ENCODE measurements at places on chromosomes 7 and 10. TPM values are rescaled to one million over a fixed set of nuclear protein-coding genes. Genes with fewer than 3 reads are reported as not detected.

The LRIT2 gene
- not detected for total RNA-seq

The PLEKHS1 gene
- total RNA-seq, result not detected

The HOXA5 gene
- not detected for total RNA-seq

The RBP4 gene
- total RNA-seq, result 1.1 TPM

The SORBS1 gene
- 12.7 TPM for total RNA-seq

The PTPRN2 gene
- 0.80 TPM for total RNA-seq

The NUTM2B gene
- total RNA-seq, result 0.59 TPM

DNA sequence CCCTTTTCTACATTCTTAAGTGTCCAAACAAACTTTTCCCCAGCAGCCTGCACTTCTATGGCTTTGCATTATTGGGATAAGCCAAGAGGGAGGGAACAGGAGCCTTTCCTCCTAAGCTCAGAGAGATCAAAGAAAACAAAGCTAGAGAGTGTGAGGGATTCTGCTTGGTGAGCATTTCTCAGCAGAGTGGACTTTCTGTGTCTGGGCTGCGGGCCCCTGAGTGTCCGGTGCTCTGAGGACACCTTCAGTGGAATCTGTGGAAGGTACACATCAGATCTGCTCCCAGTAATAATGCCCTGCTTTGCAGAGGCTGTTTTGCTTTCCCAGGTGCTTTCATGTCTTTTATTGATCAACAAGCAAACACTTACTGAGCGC, 50.2 kb downstream of the KCNMA1 start:
- DNase-seq, result no peak

DNA sequence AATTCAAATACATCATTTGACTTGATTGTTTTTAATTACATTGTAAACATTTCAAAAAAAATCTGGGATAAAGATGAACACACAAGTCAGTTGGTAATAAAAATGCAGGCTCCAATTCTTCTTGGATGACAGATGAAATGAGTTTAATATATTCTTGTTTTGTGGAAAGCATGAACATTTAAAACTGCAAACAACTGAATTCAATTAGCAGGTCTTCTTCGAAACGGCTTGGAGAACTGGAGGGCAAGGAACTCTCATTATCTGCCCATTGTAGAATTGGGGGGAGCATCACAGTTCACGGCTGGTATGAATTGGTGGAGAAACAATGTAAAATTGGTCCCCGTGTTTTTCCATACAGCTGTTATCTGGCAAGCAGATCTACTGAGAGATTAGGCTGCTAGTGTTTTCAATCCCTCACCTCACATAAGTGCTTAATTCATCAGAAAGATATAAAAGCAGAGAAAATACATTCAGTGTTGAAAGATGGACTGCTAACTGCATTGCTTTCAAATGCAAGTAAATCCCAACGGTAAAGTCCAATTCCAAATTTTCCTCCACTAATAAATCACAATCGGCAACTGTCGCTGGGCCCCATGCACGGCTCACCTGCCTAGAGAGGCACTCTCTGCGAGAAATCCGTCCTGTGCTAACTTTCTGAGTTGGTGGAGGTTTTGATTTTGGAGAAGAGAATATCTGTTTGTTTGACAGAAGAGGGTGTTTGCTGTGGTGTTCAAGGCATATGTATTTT, 199.5 kb downstream of the ZNF438 start:
- DNase-seq, result no peak

DNA sequence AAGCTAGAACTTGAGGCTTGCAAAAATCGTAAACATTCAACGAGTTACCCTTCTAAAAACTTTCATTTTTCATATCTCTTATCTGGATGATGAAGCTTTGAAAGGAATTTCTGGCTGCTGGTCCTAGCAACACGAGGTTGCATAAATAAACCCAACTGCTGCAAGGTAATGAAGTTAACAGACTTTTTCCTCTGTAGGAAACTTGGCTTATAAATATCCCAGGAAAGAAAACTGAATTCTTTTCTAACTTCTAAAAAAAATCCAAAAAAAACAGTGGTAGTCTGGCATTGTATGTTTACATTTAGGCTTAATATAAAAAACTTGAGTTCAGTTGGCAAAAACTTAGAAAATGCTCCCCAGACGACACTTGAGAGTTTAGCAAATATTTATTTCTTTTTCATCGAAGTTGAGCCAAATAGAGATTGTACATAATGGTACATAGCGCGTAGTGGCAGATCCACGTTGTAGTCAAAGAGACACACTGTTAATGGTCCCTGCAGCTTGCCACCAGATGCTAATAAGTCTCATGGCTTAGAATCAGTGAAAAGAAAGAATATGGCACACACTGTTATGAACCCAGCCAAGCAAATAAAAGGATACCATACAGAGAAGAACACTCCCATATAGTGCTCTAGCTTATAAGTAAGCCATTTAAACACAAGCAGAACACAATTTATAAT, 200.3 kb upstream of the PCLO start:
- no peak for DNase-seq

- DNase-seq, result peak; percentile 76
Observed at GRCh38 chr10:29688230-29688661, 53.5 kb upstream of the SVIL start.

GRCh38 chr7:154415709-154416399, 363.7 kb downstream of the DPP6 start:
- no peak for DNase-seq

- DNase-seq, result peak; percentile 83
Observed at GRCh38 chr10:101769541-101770180, 6.3 kb downstream of the FGF8 start.

DNA sequence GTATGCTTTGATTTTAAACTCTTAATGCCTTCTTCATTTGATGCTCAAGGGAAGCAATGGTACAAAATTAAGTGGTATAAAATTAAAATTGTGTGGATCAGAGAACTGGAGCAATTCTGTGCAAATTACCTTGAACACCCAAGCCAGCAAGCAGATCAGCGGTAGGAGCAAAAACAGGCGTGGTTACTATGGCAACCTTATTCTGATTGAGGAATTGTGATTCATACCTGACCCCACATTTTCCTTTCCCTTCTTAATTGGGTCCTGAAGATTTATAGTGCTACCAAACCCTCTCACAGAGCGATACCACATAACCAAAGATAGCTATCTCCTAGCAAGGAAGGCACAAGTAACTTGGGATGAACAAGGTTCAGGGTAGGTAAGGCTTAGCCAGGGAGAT, 72.5 kb upstream of the FZD1 start:
- no peak for DNase-seq

DNA sequence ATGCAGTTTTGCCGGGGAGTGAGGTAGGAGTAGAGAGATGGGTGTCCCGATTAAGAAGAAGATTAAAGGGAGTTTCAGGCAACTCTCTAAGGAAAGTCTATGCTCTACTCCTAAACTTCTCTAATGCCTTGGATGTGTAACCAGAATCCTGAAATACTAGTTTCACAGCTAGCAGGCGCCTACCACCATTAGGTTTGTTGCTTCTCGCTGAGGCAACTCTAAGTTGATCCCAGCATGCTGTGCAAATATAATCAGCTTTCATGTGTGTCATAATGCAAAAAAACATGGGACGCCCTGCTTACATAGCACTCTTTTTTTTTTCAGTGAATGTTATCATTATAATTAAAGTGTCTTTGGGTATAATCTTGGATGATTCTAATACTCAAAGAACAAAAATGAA, 50.4 kb upstream of the FAM3C start:
- DNase-seq, result no peak

- DNase-seq, result no peak
Observed at GRCh38 chr7:27671675-27672074, 9.0 kb upstream of the HIBADH start.

- no peak for DNase-seq
Observed at GRCh38 chr10:97650726-97651125, 10.3 kb downstream of the PI4K2A start.

DNA sequence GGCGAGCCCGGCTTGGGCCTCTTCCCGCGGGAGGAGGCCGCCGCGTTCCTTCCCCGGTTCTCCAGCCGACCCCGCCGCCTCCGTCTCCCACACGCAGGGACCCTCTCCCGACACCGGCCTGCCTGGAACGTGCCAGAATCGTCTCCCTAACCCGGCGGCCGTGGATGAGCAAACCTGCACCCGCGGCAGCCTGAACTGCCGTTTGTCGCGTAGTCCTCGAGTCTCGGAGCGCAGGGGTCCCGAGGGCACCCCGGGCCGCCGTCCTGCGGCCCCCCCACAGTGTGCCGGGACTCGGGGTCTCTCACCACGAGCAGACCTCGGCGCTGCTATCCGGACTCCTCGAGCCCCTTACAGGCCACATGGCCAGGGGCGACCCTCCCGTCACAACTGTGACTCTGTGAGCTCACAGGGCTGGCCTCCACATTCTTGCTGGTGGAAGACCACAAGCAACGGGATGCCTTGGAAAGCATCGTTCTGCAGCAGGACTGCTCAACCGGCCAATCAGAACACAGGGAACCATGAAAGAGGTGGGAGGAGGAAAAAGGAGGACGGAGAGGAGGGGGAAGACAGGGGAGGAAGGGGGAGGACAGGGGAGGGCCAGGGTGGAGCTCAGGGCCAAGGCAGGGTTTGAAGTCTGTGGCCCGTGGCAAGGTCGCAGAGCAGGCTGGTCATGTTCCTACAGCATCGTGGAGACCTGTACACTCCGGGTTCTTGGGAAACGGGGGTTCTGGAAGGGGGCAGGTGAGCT, 276.9 kb downstream of the DNAJB6 start:
- DNase-seq, result peak; percentile 76
